Aorta (tissue), 5 donors: ENCODE measurements at places on chromosomes 13 and 19.

GRCh38 chr19:39362682-39363657, 20.7 kb downstream of the SAMD4B start:
- no peak for DNase-seq

- DNase-seq, result no peak
Measured at GRCh38 chr19:47411101-47411500, 8.2 kb downstream of the MEIS3 start.

- DNase-seq, result no peak
Measured at GRCh38 chr19:54160182-54160811, 776 bp upstream of the LENG1 start.

DNA sequence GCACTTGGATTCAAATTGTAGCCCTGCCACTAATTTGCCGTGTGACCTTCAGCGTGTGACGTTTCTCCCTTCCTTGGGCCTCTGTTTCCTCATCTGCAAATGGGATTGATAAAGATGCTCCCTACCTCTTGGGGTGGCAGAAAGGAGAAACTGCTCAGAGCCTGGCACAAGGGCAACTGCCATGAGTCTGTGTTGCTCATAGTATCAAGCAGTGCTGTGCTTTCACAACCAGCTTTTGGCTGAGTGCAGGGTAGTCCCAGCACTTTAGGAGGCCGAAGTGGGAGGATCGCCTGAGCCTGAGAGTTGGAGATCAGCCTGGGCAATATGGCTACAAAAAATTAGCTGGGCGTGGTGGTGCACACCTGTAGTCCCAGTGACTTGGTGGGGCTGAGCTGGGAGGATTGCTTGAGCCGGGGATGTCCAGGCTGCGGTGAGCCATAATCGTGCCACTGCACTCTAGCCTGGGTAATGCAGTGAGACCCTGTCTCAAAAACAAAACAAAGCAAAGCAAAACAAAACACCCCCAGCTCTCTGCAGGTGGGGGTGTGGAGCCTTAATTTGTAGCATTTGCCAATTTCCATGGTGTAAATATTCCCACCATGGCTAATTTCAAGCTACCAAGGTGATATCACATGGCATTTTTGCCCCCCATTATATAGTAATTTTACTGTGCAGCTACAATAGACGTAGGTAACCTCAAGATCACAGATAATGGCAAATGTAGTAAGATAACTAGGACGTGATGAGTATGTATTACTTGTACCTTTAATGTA, 1.6 kb upstream of the MARK4 start:
- DNase-seq, result no peak

- DNase-seq, result no peak
Measured at GRCh38 chr13:91817250-91817649, 418.8 kb downstream of the GPC5 start.

GRCh38 chr19:32750441-32751055, 31.0 kb downstream of the TDRD12 start:
- DNase-seq, result no peak

GRCh38 chr13:94712287-94712811, at the start of gene SOX21:
SOX21 (minus strand) TSS chr13:94712545; CDS start chr13:94712049, 496 bp downstream.
- no peak for DNase-seq

DNA sequence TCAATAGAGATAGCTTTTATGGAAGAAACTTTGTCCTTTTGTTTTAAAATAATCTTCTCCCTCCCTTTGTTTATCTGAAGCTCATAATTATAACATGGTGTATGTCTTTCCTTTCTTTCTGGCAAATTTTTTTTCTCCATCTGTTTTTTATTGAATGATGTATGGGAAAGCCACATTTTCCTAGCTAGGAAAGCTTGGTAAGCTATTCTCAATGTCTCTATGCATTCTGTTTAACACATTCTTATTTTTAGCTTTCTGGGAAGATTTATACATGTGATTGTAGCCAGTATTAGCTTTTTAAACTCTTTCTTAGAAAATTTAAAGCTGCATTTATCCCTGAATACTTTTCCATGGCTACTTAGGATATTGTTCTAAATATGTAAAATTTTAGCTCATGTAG, 124.9 kb upstream of the CSNK1A1L start:
- DNase-seq, result no peak
